Lower lobe of right lung (tissue), 2 donors: ENCODE measurements at places on chromosomes 3 and 15. TPM values are rescaled to one million over a fixed set of nuclear protein-coding genes. Genes with fewer than 3 reads are reported as not detected.

GRCh38 chr3:16801223-16801622 lies 83.5 kb upstream of the PLCL2 start:
- H3K4me3 ChIP-seq, result no peak overlapping the region
- peaks cover 21% of the 10 kb centered on the region for H3K4me1 ChIP-seq
- H3K27me3 ChIP-seq, result no peaks in the 10 kb centered on the region
- no peak overlapping the region for H3K27ac ChIP-seq

DNA sequence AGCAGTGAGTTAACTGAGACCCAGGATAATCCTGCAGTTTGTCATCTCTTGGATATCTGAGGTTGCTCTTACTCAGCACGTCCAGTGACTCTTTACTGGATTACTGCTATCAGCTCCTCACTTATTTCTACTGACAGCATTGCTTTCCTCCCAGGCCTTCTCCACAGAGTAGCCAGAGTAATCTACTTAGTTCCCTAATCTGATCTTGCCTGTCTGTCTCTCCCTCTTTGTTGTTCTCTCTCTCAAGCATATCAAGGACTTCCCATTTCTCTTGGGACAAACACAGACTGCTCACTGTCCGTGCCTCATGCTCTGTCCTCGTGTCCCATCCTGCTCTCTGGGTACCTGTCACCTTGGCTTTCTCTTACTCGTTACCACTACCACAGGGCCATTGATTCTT lies 376.2 kb downstream of the FEZF2 start:
- no peaks in the 10 kb centered on the region for H3K36me3 ChIP-seq
- H3K4me1 ChIP-seq, result peaks cover 6% of the 10 kb centered on the region
- no peaks in the 10 kb centered on the region for H3K27me3 ChIP-seq
- no peak overlapping the region for H3K4me3 ChIP-seq
- DNase-seq, result no peak

- no peaks in the 10 kb centered on the region for H3K27me3 ChIP-seq
- no peak overlapping the region for H3K27ac ChIP-seq
- peaks cover 11% of the 10 kb centered on the region for H3K4me1 ChIP-seq
- H3K36me3 ChIP-seq, result no peaks in the 10 kb centered on the region
- H3K4me3 ChIP-seq, result no peak overlapping the region
- DNase-seq, result no peak
Observed at GRCh38 chr3:98744283-98744682, 18.9 kb upstream of the ST3GAL6 start.

- no peak overlapping the region for H3K4me3 ChIP-seq
- DNase-seq, result no peak
- no peaks in the 10 kb centered on the region for H3K27me3 ChIP-seq
- H3K36me3 ChIP-seq, result no peaks in the 10 kb centered on the region
Observed at GRCh38 chr3:134713671-134714070, 62.8 kb upstream of the KY start.

DNA sequence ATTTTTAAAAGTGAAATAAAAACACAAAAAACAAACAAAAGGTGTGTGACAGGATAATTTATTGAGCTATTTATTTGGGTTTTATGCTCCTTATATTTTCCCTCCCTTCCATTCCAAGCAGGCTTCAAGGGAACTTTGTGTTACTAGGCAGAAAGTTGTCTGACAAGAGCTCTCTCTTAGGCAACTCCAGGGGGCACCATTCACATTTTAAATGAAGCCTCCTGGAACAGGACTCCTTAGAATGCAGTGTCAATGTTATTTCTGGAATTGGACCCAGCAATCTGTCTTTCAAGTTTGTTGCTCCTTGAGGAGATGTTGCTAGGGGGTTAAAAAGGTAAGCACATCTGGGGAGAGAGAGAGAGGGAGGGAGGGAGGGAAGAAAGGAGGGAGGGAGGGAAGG lies 5.4 kb upstream of the RFX7 start:
- DNase-seq, result no peak
- no peaks in the 10 kb centered on the region for H3K36me3 ChIP-seq
- H3K4me3 ChIP-seq, result no peak overlapping the region
- no peaks in the 10 kb centered on the region for H3K27me3 ChIP-seq
- H3K4me1 ChIP-seq, result peaks cover 14% of the 10 kb centered on the region
- H3K27ac ChIP-seq, result no peak overlapping the region

DNA sequence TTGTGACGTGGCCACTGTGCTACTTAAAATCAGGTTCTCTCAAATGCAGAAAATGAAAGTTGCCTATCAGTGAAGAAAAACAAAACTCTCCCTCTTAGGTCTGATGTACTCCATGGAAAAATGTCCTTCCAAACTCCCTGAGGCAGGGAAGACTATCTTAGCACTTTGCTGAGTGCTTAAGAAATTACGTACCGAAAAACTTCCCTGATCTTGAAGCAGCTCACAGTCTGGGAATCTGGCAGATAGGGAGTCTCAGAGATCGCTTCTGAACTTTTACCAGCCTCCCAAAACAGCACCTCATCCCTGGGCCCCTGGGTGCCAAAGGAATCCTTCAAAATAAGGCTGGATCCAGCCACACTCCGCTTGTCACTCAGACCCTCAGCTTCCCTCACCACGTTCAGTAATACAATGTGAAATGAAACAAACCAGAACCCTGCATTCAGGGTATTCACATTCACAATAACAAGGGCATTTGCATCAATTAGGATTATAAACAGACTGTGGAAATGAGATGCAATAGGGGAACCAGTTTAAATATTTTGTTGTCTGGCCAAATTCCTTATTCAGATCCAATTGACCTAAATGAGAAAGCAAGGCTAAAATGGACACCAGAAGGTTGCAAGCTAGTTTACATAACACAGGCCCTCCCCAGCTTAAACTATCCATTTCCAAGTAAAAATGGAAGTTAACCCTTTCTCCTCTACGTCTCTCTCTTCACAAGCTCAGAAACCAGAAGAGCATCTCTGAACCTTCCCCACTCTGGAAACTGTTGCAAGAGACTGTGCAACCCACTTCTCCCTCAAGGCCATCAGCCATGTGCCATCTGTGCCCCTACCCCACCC lies 20.9 kb downstream of the OSBPL10 start:
- H3K36me3 ChIP-seq, result no peaks in the 10 kb centered on the region
- no peak for DNase-seq
- H3K27ac ChIP-seq, result peak overlapping the region; percentile 79
- peaks cover 43% of the 10 kb centered on the region for H3K4me1 ChIP-seq

GRCh38 chr3:127726894-127727293 lies 54.1 kb downstream of the ABTB1 start:
- H3K36me3 ChIP-seq, result no peaks in the 10 kb centered on the region
- no peak overlapping the region for H3K4me3 ChIP-seq
- H3K27ac ChIP-seq, result no peak overlapping the region
- peaks cover 30% of the 10 kb centered on the region for H3K4me1 ChIP-seq
- no peaks in the 10 kb centered on the region for H3K27me3 ChIP-seq

DNA sequence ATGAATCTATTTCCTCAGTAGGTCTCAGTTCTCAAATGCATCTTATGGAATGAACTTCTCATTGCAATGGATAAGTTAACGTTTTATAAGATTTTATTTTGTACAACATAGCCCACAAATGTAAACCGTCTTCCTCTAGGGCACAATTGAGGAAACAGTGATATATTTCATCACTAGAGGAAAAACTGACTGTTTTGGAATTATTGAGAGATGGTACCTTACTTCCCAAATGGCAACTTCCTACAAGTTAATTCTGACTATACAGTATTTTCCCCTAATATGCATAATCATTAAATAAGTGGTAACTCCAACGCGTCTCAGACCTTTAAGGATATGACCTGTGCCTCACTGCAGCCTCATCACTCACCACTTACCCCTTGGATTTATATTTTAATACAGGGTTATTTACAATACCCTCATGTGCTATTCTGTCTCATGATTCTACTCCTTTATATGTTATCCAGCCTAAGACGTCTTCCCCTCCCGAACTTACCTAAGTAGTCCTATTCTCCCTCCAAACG lies 13.3 kb downstream of the GABPB1 start:
- no peak overlapping the region for H3K27ac ChIP-seq
- no peak for DNase-seq
- H3K4me3 ChIP-seq, result no peak overlapping the region
- H3K27me3 ChIP-seq, result no peaks in the 10 kb centered on the region
- H3K36me3 ChIP-seq, result no peaks in the 10 kb centered on the region

- DNase-seq, result peak; percentile 87
- H3K4me1 ChIP-seq, result peaks cover 19% of the 10 kb centered on the region
- no peaks in the 10 kb centered on the region for H3K36me3 ChIP-seq
- H3K4me3 ChIP-seq, result peak within 1 kb of the TSS; percentile 91
Observed at GRCh38 chr3:32391643-32392535, at the start of gene CMTM7. TSS of gene CMTM7 (plus strand) at chr3:32391853. CDS start at chr3:32391907, 54 bp downstream.

- DNase-seq, result no peak
- no peak overlapping the region for H3K4me3 ChIP-seq
- no peaks in the 10 kb centered on the region for H3K27me3 ChIP-seq
- no peaks in the 10 kb centered on the region for H3K36me3 ChIP-seq
- no peak overlapping the region for H3K27ac ChIP-seq
- no peaks in the 10 kb centered on the region for H3K4me1 ChIP-seq
Observed at GRCh38 chr3:133169331-133170068, 131.3 kb downstream of the TMEM108 start.

DNA sequence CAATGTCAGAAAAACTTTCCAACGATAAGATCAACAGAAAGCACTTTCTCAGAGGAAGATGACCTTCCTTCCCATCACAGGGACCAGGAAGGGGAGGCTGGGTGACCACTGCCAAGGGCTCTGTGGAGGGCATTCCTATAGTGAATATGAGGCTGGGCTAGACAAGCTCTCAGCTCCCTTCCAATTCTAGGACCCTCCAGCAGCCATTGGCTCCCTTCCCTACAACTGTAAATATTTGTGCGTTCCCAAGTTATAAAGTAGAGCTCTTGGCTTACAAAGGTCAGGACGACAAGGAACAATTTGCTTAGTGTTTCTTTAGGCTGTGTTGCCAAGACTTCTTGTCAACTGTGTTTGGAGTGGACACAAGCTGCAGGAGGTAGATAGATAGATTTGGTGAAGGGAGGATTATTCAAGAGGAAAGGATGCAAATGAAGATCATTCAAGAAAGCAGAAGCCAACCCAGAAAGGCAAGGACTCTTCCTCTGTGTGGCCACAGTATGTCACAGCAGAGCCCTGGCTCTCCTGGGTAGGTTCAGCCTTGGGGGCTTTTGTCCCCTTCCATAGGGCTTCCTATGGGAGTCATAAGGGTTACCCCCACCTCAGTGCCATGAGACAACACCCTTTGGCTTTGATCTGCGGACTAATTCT lies 223.6 kb upstream of the TLE3 start:
- H3K27ac ChIP-seq, result peak overlapping the region; percentile 3
- no peak overlapping the region for H3K4me3 ChIP-seq
- no peaks in the 10 kb centered on the region for H3K27me3 ChIP-seq
- no peaks in the 10 kb centered on the region for H3K36me3 ChIP-seq

DNA sequence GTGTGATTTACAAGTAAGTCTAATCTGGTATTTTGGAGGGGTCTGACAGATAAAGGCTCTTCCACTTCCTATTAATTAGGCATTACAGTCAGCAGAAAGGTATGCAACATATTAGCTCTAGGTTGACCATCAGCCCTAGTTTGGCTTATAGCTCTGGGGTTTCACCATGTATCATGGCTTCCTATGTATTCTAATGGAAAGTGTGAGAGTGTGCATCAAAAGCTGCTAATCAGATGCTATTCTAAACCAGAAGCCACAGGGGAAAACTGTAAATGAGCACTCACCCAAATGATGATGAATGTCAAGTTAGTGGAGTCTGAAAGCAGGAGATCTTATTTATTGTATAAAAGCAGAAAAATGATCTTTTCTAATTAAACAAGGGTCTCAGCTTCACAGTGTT lies 149.2 kb upstream of the MITF start:
- no peaks in the 10 kb centered on the region for H3K4me1 ChIP-seq
- H3K27me3 ChIP-seq, result no peaks in the 10 kb centered on the region
- H3K4me3 ChIP-seq, result no peak overlapping the region
- DNase-seq, result no peak
- H3K27ac ChIP-seq, result no peak overlapping the region

DNA sequence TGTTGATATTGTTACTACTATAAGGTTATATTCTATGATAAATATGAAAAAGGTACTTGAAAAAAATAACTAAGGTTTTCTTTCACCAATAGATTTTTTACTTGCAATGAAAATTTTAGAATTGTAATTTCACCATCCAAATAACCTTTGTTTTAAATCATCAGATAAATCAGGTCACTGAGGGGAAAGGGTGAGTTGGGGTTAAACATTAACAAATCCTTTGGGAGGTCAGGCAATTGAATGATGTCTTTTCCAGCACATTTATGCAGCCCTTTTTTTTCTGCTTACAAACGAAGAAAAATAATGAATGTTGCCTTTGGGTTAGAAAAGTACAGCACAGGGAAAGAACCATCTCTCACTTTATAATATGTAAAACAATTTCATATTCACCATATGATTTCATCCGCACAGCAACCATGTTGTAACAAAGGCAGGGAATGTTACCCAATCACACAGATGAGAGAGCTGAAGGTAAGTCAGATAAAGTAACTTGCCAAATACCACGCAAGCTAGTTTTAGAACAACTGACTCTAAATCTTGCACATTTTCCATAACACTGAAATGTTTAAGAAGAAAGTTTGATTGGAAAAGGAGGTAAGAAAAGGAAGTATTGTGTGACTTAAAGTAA lies 151.3 kb downstream of the FGF12 start:
- H3K4me1 ChIP-seq, result no peaks in the 10 kb centered on the region
- no peaks in the 10 kb centered on the region for H3K27me3 ChIP-seq
- no peak overlapping the region for H3K4me3 ChIP-seq
- no peaks in the 10 kb centered on the region for H3K36me3 ChIP-seq
- DNase-seq, result no peak
- no peak overlapping the region for H3K27ac ChIP-seq

GRCh38 chr15:98859149-98859548 lies 148.4 kb downstream of the PGPEP1L start:
- DNase-seq, result no peak
- no peak overlapping the region for H3K4me3 ChIP-seq
- peaks cover 34% of the 10 kb centered on the region for H3K4me1 ChIP-seq
- peak overlapping the region; percentile 66 for H3K27ac ChIP-seq
- H3K36me3 ChIP-seq, result no peaks in the 10 kb centered on the region

- H3K4me3 ChIP-seq, result no peak overlapping the region
- no peak overlapping the region for H3K27ac ChIP-seq
- H3K27me3 ChIP-seq, result no peaks in the 10 kb centered on the region
- H3K4me1 ChIP-seq, result no peaks in the 10 kb centered on the region
Observed at GRCh38 chr3:178003756-178004155, 532.5 kb upstream of the KCNMB2 start.

- no peaks in the 10 kb centered on the region for H3K4me1 ChIP-seq
- H3K27me3 ChIP-seq, result no peaks in the 10 kb centered on the region
- H3K36me3 ChIP-seq, result no peaks in the 10 kb centered on the region
- H3K27ac ChIP-seq, result no peak overlapping the region
- H3K4me3 ChIP-seq, result no peak overlapping the region
Observed at GRCh38 chr15:36389107-36389506, 190.3 kb upstream of the CDIN1 start.

GRCh38 chr3:25074149-25074548 lies 353.9 kb upstream of the RARB start:
- DNase-seq, result no peak
- no peak overlapping the region for H3K27ac ChIP-seq
- H3K27me3 ChIP-seq, result no peaks in the 10 kb centered on the region
- no peak overlapping the region for H3K4me3 ChIP-seq
- H3K36me3 ChIP-seq, result no peaks in the 10 kb centered on the region
- no peaks in the 10 kb centered on the region for H3K4me1 ChIP-seq

RPP14 gene
- 11.4 TPM for total RNA-seq

ARGFX gene
- not detected for total RNA-seq

IL5RA gene
- 5.6 TPM for total RNA-seq

FOXL2 gene
- not detected for total RNA-seq

TEX55 gene
- total RNA-seq, result not detected

MUSTN1 gene
- 7.3 TPM for total RNA-seq

DPPA2 gene
- not detected for total RNA-seq

BTLA gene
- 0.86 TPM for total RNA-seq

TRIM42 gene
- total RNA-seq, result not detected

DOCK3 gene
- total RNA-seq, result 1.5 TPM
